ENCODE measurements at places on chromosomes 2 and 18. TPM values are rescaled to one million over a fixed set of nuclear protein-coding genes. Genes with fewer than 3 reads are reported as not detected.

Gene ANKRD62
- not detected for total RNA-seq

Gene ASPRV1
- 0.14 TPM for total RNA-seq

Gene TUBB8B
- not detected for total RNA-seq

Gene BUB1
- total RNA-seq: 67.8 TPM

Gene CNRIP1
- total RNA-seq: 67.6 TPM

Gene RALB
- total RNA-seq: 215 TPM

Gene IL1RN
- not detected for total RNA-seq

Gene ITGA6
- 584 TPM for total RNA-seq

Gene GCC2
- 42.7 TPM for total RNA-seq

Gene TEX44
- total RNA-seq: not detected

Gene ERCC3
- 48.7 TPM for total RNA-seq

Gene COPS9
- total RNA-seq: 140 TPM

Gene SERPINB13
- total RNA-seq: 0.13 TPM

Gene ZCCHC2
- 35.5 TPM for total RNA-seq

Gene IL18RAP
- not detected for total RNA-seq

Gene CKAP2L
- total RNA-seq: 21.8 TPM

Gene OTOF
- under 0.01 TPM for total RNA-seq

Gene SLC11A1
- total RNA-seq: 0.13 TPM

Gene SRSF7
- 167 TPM for total RNA-seq
